ENCODE measurements at places on chromosomes 7 and 10.

DNA sequence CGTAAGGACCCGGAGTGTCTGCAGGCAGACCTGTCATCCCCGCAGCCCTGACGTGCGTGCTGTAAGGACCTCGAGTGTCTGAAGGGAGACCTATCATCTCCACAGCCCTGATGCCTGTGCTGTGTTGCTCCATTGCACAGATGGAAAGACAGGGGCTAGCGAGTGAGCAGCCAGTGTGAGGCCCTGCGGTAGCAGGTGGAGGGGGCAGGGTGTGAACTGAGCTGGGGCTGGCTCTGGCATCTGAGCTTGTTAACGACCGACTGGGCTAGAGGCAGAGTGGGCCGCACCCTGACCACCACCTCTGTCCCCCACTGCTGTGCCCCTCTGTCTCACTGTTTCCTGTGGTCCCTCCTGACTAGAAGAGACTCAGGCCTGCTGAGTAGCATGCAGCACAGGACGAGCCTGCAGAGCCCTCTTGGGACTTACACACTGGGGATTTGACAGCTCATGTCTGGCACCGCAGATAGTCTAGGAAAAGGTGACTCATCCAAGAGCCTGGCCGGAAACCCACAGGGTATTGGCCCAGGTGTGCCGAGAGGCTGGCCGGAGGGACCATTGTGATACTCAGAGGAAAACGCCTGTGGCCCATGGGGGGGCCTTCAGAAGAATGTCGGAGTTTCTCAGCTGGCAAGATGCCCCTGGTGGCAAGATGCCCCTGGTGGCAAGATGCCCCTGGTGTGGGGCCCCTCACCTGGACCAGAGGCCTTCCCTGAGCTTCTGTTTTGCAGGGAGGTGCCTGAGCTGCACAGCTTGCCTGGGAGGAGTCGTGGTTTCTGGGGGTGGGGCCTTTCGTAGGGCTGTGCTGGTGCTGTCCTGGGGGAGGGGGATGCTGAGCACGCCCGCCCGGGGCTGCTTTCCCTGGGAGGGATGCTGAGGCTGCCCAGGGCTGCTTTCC is 34.3 kb downstream of the INPP5A start:
- peak; percentile 40 for DNase-seq

DNA sequence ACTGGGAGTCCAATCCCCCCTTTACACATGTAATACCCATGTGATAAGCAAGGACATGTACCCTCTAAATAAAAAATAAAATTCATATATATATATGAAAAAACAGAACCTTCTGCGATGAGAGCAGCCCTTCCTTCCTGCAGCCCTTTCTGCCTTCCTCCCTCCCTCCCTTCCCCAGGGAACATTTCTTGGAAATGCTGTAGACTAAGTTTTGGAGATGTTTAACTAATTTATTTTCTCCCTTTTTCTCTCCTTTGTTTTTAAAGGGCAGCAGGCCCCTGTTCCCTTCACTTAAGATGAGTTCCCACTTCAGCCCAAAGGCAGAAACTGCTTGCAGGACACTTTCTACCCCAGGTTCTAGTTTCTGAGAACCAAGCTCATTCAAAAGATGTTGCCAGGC is 179.2 kb downstream of the FRMD4A start:
- DNase-seq = no peak

- DNase-seq = no peak
Observed at GRCh38 chr7:75992083-75992755, 2.2 kb downstream of the TMEM120A start.

- DNase-seq = no peak
Observed at GRCh38 chr7:46489106-46489505, 568.0 kb upstream of the IGFBP3 start.

DNA sequence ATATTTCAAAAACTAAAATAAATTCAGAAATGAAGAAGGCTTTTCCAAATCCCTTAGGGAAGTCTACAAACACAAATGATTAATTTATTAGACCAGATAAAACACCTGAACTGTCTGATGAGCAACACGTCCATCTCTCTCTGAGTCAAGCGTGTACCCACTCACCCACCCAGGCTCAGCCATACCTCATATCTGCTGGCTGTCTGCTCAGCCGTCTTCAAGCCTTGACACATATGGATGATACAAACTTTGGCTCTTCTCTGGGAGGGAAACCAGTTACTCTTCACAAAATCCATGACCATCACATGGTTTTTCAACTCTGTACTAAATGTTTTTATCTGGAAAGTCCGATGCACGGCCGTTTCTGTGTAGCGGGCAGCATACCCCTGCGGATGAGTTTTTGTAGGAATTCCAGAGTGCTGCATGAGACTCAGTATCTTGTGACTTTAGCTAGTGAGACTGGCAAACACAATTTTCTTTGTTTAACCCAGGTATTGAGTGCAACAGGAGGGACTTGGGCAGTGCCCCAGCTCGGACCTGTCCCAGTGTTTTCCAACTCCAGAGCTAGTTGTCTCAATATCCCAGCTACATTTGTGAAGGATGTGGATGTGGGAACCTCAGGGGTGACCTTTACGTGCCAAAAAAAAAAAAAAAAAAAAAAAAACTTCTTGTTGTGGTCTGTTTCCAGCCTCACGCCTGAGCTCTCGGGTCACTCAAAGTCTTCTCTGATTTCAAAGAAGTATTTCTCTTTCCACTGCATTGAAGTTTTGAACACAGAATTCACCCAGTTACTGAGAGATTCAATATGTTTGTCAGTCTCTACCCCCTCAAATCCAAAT is at the start of gene C10orf90:
TSS of gene C10orf90 (minus strand) at position 638 of the 839 bp plus-strand sequence. CDS start at position 425, 213 bp downstream.
- no peak for DNase-seq

DNA sequence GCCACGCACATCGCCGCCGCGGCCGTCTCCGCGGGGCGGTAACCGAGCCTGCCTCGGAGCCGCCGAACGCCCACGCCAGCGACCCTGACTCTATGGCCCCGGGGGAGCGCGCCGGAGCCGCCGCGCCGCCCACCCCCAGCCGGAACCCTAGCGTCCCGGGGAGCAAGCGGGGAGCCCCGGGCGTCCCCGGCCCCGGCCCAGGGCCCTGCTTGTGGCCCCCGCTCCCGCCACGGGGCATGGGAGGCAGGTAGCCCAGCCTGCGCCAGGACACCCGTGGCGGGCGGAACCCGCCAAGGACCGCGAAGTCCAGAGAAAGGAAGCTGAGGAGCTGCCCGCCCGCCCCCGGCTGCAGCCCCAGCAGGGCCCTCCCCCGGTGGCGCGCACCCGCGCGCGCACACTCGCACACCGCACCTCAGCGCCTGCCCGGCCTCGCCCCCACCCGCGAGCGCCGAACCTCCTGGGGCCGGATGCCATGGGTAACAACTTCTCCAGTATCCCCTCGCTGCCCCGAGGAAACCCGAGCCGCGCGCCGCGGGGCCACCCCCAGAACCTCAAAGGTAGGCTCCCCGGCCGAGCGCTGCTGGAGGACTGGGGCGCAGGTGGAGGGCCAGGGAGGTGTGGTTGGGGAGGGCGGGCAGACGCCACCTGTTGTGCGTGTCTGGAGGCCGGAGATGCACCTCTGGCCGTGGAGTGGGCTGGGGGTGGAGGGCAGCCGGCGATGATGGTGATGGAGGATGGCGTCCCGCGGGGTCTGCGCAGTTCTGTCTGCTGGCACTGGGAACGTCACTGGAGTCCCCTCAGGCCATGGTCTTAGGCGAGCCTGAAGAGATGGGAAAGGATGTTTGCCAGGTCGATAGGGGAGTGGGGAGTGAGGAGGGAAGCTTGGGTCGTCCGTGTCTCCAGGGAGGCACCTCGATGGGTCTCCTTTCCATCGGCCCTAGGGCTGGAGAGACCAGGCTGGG is 692 bp downstream of the NEURL1 start:
- DNase-seq = no peak

GRCh38 chr10:132162021-132162531 is 24.7 kb upstream of the DPYSL4 start:
- no peak for DNase-seq

- DNase-seq = no peak
Observed at GRCh38 chr10:108454793-108455192, 1290.3 kb upstream of the SORCS1 start.

DNA sequence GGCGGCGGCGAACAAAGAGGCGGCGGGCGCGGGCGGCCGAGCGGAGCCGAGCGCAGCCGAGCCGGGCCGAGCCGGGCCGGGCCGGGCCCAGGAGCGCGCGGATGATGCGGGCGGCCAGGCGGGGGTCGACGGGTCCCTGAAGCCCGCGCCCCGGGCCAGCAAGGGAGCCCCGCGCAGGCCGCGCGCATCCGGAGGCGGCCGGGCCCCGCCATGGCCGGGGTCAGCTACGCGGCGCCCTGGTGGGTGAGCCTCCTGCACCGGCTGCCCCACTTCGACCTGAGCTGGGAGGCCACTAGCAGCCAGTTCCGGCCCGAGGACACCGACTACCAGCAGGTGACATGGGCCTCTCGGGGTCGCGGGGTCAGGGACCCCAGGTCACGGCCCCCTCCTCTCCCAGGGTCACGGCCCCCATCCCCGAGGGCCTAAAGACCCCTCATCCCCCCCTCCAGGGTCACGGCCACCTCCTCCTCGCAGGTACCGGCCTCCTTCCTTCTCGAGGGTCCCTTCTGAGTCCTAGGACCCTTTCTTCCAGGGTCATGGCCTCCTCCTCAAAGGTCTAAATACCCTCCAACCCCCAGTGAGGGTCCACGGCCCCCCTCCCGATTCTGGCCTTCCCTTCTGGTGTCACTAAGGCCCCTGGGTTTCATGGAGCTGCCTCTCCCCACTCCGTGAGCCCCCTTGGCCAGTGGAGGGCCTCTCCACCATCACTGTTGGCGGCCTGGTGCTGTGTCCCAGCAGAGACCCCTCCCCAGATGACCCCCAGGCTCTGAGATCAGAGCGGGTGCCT is at the start of gene TTYH3:
TSS of gene TTYH3 (plus strand) at position 41 of the 787 bp plus-strand sequence. CDS start at position 211, 170 bp downstream.
- peak; percentile 41 for DNase-seq

DNA sequence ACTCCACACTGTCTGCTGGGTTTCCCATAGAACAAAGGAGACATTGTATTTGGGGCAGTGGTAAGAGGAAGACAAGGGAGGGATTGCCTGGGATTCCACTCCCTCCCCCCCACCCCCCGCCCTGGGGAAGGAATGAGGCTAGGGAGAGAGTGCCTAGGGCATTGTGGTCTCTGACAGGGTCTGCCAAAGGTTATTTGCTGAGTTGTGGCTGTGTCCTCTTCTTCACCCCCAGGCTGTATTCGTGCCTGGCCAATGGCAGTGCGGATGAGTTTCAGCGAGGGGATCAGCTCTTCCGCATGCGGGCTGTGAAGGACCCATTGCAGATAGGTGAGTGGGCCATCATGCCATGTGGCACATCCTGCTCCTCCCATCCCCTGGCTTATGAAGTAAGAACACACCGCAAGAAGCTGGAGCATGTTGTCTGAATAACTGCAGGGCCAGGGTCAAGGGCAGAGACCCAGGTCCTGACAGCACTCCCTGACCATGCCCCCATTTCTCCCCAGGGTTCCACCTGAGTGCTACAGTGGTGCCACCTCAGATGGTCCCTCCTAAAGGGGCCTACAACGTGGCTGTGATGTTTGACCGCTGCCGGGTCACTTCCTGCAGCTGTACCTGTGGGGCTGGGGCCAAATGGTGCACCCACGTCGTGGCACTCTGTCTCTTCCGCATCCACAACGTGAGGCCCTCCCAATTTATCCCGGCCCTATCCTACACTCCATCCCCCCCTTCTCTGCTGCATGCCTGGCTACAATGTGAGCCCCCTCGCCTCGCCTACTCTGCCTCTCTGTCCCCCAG is 3.7 kb downstream of the ZSWIM8 start:
- no peak for DNase-seq

- DNase-seq = no peak
Observed at GRCh38 chr7:98909487-98909886, 31.2 kb downstream of the TRRAP start.

DNA sequence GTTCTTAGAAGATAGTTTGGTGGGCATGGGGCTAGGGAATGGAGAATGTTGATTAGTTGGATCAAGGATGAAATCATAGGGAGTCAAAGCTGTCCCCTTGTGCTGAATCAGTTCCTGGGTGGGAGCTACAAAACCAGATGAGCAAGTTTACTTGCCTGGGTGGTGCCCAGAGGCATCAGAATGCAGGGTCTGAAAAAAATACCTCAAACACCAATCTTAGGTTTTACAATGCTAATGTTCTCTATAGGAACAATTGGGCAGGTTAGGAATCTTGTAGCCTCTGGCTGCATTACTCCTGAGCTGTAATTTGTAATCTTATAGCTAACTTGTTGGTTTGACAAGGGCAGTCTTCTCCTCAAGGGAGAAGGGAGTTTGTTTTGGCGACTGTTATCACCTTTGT is 34.4 kb downstream of the LHFPL3 start:
- no peak for DNase-seq

GRCh38 chr7:135971366-135971725 is 5.8 kb downstream of the MTPN start:
- DNase-seq = no peak

- no peak for DNase-seq
Observed at GRCh38 chr10:129966889-129967578, 3.0 kb upstream of the EBF3 start.

DNA sequence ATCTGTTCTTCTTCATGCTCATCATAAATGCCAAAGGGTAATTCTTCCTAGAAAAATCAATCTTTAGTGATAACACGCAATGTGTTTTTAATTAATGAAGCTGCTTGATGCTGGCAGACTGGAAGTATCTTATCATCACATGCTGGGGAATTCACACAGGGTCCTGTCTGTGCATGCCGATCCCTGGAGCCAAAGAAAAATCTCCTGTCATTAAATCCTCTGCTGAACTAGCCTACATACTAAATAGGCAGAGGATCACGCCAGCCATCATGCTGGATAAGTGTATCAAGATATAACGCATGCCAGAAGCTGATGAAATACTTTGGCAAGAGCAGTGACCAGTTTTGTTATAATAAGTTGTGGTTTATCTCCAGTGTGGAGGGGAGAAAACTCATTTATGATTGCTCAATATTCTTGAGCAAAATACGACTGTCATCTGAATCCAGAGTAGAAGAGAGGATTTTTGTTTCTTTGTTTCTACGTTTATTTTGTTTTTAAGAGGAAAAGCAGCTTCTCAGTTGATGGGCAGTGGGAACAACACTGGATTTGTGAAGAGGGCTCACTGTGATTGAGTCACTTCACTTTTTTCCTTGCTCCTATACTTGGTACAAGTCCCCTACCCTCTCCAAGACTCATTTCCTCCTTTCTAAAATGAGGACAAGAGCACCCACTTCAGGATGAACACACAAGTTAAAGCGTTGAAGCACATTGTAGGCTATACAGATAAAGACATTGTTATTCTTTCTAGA is 649.1 kb downstream of the TNS3 start:
- no peak for DNase-seq
